ENCODE measurements at places on chromosomes 7 and 10.

GRCh38 chr10:82277591-82277990 is 402.6 kb downstream of the NRG3 start:
- no peak for DNase-seq

DNA sequence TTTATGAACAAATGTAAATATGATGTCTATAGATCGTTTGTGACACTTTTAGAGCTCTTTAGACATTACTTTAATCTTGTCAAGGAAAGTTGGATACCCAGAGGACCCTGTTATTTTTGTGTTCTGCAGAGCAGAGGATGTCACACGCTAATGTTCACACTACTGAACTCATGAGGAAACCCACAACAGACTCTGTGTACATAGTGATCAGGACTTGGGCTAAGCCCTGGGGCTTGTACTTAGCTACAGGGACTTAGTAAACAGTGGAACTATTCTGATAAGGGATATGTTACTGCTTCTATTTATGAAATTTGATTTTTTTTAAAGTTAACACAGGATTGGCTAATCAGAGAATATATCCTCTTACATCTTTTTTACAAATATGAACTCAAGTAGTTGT is 36.1 kb upstream of the ZNF518A start:
- DNase-seq = no peak

GRCh38 chr7:108415084-108415483 is 41.2 kb downstream of the NRCAM start:
- no peak for DNase-seq

DNA sequence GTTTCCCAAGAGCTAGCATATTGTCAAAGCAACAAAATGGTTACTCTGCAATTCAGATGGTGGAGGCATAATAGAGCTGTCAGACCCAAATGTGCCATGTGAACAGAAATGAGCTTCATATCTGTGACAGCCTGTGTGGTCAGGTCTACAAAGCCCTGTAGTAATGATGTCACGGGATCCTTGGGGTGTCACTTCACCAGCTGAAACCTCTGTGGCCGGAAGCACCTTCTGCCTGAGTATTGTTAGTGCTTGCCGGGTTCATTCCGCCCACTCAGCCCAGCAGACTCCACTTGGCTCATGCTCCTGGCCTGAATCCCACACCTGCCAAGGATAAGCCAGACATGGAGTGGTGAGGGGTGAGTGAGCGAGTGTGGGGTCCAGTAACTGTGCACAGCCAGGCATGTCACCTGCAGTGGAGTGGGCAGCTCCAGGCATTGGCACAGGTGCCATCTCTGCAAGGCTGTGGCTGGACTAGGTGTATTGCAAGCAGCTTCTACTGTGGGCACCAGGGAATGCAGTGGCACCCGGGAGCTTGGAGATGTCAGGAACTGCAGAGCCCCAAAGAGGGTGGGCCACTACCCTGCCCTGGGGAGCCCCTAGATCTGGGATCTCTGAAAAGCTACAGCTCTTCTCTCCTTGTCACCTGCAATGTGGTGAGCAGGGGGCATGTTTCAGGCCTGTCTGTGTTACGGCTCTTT is 341.9 kb upstream of the CHRM2 start:
- no peak for DNase-seq

Measured in stimulated activated CD4-positive, alpha-beta T cell treated with anti-CD3 and anti-CD28 coated beads, Interleukin-15, amount 100 ng/mL, for 24 hours (primary cell).